ENCODE measurements at places on chromosomes 6 and 20.

DNA sequence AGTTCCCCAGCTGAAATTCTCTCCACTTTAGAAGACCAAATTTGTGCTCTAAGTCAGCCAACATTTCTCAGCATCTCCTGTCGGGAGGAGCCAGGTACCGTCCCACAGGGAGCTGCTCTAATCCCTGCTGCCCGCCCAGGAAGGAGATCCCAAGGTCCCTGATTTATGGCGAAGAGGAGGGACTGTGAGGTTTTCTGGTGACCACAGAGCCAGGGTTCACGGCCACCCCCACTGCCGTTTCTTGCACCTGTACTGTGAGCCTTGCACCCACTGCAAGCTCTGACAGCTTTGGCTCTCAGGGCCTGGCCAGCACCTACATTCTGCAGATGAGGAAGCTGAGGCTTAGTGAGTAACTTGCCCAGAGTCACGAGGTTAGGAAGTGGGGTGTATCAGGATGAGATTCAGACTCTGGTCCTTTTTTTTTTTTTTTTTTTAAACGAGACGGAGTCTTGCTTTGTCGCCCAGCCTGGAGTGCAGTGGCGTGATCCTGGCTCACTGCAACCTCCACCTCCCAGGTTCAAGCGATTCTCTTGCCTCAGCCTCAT is 34.9 kb downstream of the FOXC1 start:
- no peak for DNase-seq

DNA sequence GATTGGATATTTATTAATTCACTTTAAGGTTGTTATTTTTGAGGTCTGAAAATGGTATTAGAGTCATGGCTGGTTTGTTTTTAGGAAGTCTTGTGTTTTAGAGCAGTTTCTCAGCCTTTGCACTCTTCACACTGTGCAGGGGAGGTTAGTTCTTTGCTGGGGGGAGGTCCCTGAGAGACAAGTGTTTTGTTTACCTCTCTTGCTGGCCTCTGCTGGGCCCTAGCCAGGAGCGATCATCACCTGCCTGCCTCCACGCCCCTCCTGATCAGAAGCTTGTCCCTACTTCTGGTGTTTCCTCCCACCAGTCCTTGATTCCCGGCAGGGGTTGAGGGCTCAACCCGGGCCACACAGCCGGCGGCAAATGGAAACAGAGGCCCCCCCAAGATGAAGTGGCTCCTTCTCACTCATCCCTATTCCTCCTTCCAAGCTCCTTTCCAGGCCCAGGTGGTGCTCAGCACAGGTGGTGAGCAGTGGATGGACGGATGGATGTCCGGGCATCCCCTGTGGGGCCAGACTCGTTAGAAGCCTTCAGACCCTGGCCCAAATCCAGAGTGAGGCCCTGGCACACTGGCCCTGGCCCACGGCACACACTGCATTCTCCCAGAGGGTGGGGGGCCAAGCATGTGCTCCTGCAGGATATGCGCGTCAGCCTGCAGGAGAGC is 51.3 kb downstream of the GRM4 start:
- DNase-seq, result no peak

DNA sequence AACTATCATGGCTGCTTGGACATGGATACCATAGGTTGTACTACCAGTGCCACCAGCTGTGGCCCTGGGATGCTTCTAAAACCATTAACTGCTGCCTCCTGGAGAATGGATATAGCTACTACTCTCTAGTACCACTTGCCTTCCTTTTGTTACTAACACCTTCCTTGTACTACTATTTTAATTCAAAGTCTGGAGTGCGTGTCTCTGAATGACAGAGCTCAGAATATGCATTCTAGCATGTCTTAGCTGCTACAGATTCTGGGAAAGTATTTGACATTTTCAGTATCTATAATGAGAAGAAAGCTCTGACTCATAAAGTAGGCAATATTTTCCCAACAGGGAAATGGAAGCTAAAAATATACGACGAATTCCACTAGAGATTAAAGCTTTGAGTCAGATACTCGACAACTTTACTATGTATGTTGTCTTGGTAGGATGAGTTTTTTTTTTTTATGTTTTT is 112.3 kb downstream of the PFDN4 start:
- no peak for DNase-seq

DNA sequence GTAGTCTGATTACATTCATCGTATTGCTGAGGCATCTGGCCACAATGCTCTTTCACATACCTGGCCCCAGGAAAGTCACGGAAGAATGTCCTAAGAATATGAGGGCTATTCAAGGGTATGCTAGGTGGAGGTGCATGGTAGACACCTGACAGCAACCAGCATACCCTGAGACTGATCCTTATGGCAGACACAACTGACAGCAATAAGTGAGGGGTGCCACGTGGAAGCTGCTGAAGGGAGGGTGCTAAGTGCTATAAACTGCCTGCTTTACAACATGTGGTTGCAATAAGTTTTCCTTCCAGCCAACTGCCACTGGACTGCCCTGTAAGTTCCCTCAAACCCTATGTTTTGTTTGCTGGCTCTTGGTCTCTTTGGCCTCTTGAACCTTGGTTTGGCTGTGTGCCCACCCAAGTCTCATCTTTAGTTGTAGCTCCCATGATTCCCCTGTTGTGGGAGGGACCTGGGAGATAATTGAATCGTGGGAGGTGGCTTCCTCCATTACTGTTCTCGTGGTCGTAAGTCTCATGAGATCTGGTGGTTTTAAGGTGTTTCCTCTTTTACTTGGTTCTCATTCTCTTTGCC is 201.3 kb upstream of the MOCS1 start:
- no peak for DNase-seq

DNA sequence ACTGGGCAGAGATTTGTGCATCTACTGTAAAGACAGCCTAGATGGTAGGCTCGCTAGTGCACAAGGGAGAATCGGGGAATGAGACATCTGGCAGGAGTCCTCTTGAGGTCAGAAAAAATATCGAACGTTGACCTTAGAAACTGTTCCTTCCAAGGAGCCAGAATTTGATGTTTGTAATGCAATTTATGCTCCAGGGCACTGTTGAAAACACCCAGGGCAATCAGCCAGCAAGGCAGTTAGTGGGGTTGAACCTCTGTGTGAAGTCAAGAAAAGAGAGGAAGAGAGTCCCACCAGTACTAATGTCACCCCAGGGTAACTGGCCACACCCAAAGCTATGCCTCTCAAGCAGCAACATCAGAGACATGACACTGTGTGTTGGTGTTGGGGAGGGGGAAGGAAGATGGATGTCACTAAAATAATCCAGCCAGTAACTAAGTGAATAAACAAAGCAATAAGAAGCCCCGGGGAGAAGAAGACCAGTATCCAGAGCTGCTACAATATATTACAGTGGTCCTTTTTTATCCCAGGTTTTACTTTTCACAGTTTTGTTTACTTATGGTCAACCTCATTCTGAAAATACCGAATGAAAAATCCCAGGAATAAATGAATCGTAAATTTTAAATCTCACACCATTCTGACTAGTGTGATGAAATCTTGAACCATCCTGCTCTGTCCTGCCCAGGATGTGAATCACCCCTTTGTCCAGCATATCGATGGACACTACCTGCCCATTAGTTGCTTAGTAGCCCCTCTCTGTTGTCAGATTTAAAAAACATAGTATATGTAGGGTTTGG is 32.9 kb upstream of the PDE10A start:
- no peak for DNase-seq

DNA sequence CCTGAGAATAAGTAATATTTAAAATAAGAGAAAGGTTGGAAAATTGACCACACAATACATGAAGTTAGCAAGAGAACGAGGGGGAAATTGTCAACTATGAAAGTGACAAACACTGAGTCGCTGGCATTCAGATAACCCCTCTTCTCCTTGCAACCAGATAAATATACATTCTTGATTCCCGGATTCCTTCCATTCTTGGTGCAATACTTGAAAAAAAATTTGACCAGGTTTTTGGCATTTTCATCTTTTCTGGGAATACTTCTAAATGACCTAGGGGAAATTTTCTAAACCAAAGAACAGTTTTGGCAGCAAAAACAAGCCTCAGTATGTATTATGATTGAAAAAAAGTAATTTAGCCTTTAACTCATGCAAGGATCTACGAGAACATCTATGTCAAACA is 164.0 kb downstream of the PDE7B start:
- DNase-seq, result no peak

DNA sequence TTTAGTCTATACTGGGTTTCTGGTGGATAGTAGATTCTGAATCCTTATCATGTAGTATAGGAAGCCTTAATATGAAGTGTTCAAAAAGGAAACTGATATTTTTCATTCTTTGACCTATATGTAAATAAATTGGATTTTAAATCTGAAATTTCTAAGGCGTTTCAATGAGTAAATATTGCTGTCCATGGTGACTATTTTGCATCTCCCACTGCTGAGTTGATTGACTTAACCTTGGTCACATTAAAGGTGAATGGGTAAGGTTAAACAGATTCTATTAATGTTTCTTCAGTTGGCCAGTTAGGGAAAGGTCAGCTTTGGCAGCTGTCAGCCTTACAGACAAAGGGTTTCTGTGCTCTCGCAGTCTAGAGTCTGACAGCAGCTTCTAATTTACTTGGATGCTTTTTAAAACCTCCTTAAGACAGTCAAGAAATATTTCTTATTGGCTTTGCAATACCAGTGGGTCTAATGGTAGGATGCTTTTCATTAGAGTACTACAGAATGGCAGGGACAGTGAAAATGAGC is 24.8 kb downstream of the PRIM2 start:
- no peak for DNase-seq

- no peak for DNase-seq
These were observed 24.2 kb downstream of the RBM24 start for GRCh38 chr6:17305219-17306001.

GRCh38 chr20:62795023-62795761 is 1.1 kb upstream of the MRGBP start:
- peak; percentile 62 for DNase-seq

GRCh38 chr6:30061858-30062458 is 893 bp downstream of the POLR1H start:
- DNase-seq, result no peak

DNA sequence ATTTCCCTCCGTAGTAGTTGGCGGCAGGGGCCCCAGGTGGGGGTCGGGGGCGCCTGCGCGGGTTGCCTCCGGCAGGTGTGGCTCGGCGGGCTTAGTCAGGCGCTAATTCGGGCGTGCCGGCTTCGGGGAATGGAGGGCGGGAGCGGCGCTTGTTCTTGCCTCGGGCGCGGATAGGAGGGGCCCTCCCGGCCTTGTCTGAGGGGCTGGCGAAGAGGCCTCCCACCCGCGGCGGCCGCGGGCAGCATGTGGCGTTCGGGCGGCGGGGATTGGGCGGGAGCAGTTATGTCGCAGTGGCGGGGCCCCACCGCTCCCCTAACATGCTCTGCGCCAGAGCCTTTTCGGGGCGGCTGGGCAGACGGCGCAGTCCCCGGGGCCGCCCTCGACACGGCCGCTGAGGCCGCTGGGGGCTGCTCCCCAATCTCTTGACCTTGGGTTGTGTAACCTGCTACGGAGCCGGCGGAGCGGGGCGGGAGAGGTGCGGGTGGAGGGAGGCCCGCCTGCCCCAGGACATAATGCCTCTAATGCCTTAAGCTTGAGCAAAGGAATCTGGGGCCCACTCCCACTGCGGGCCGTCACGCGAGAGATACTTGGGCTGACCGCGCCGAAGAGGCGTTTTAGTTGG is 1.1 kb downstream of the AMD1 start:
- DNase-seq, result no peak

GRCh38 chr6:38310061-38310460 is 329.7 kb downstream of the BTBD9 start:
- no peak for DNase-seq

GRCh38 chr20:29472606-29473005 is 1784.9 kb upstream of the DEFB115 start:
- no peak for DNase-seq

GRCh38 chr6:88459189-88459588 is 293.0 kb upstream of the CNR1 start:
- no peak for DNase-seq

- peak; percentile 92 for DNase-seq
These were observed 52.0 kb upstream of the SMOC2 start for GRCh38 chr6:168388641-168389633.

- no peak for DNase-seq
These were observed 119.5 kb upstream of the SGK1 start for GRCh38 chr6:134437376-134437775.

DNA sequence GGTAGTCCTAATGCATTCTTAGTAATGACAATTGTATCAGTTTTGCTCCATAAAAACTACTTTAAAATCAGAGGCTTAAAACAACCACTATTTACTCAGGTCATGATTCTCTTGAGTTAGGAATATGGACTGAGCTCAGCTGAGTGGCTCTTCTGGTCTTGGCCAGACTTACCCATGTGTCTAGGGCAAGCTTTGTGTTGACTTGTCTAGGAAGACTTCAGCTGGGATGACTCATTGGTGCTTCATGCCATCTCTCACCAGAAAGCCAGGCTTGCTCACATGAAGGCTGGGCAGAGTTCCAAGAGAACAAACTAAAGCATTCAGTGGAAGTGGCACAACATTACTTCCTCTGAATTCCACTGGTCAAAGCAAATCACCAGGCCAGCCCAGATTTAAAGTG is 155.3 kb downstream of the DHX35 start:
- no peak for DNase-seq

- DNase-seq, result no peak
These were observed 13.0 kb downstream of the SLC35F1 start for GRCh38 chr6:117919775-117920729.

- DNase-seq, result no peak
These were observed 334.9 kb upstream of the JARID2 start for GRCh38 chr6:14910692-14911547.

GRCh38 chr20:44133424-44133823 is 53.6 kb downstream of the JPH2 start:
- DNase-seq, result no peak

- DNase-seq, result peak; percentile 29
These were observed 7.6 kb upstream of the ADGRF4 start for GRCh38 chr6:47690791-47691190.

GRCh38 chr6:128032042-128032441 is 131.2 kb upstream of the THEMIS start:
- no peak for DNase-seq

DNA sequence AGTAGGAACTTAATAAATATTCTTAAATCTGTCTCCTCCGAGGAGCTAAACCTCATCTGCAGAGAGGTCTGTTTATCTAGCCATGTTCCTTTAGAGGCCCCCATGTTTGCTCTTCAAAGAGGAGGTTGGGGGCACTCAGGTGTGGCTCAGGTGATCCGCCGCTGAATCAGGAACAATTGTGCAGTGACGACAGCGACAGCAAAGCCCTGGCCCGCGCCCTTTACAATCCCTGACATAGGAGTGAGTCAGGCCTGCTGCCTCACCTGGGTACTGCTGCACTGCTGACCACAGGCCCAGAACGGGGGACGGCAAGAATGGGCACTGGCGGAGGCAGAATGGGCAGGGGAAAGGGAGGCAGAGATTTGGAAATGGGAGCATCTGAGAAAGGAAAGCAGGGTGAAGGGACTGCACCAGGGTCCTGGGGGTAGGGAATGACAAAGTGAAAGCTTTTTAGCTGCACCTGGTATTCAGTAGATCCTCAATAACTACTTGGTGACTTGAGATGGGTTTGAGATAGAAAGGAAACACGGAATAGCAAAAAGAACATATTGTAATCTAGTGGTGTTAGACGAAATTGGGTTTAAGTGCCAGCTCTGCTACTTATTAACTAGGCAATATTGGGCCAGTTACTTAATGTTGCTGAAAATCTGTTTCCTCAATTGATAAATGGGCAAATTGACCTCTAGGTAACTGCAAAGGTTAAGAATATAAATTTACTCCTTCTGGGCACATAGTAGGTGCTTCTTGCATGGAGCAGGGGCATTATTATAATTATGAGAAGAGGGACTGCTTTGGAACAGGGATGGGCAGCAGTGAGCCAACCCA is 5.4 kb upstream of the IER3 start:
- DNase-seq, result no peak

GRCh38 chr20:32153156-32153665 is 43.7 kb downstream of the TM9SF4 start:
- DNase-seq, result no peak

- no peak for DNase-seq
These were observed 6.1 kb upstream of the RWDD1 start for GRCh38 chr6:116564921-116565872.

- no peak for DNase-seq
These were observed 57.0 kb downstream of the FAM50B start for GRCh38 chr6:3905945-3906845.

All from NCI-H1092 (cell line).